ENCODE measurements at places on chromosomes 1 and 21. TPM values are rescaled to one million over a fixed set of nuclear protein-coding genes. Genes with fewer than 3 reads are reported as not detected.

POLR3C gene
- total RNA-seq = 32.8 TPM

C1orf74 gene
- total RNA-seq = 1.6 TPM

CD1D gene
- total RNA-seq = not detected

FAM131C gene
- 1.3 TPM for total RNA-seq

NBPF4 gene
- 0.51 TPM for total RNA-seq

CLCA4 gene
- not detected for total RNA-seq

UBE4B gene
- total RNA-seq = 36.5 TPM

LCE5A gene
- not detected for total RNA-seq

TMEM82 gene
- total RNA-seq = not detected

CLDN19 gene
- not detected for total RNA-seq

FCRLA gene
- not detected for total RNA-seq

SUSD4 gene
- total RNA-seq = 0.24 TPM

SPATA21 gene
- total RNA-seq = 0.12 TPM

DCST2 gene
- 0.29 TPM for total RNA-seq

C1QTNF12 gene
- 1.5 TPM for total RNA-seq

TNFRSF14 gene
- 263 TPM for total RNA-seq

KRTAP10-1 gene
- not detected for total RNA-seq

LCE6A gene
- not detected for total RNA-seq

TIE1 gene
- 0.25 TPM for total RNA-seq

KRTAP13-2 gene
- not detected for total RNA-seq

ARHGAP29 gene
- 0.07 TPM for total RNA-seq

SPRR1A gene
- not detected for total RNA-seq

IRF6 gene
- total RNA-seq = 0.15 TPM

C8B gene
- total RNA-seq = not detected

NTNG1 gene
- total RNA-seq = not detected

CIART gene
- 1.1 TPM for total RNA-seq

LCE3E gene
- total RNA-seq = not detected

B4GALT2 gene
- 16.1 TPM for total RNA-seq

CADM3 gene
- total RNA-seq = not detected

PLA2G2C gene
- total RNA-seq = 1.0 TPM

CD1E gene
- total RNA-seq = not detected

MYOG gene
- total RNA-seq = not detected

EMC1 gene
- total RNA-seq = 45.2 TPM

BSND gene
- not detected for total RNA-seq

SPATA1 gene
- 0.29 TPM for total RNA-seq

CD2 gene
- 495 TPM for total RNA-seq

CFAP107 gene
- total RNA-seq = not detected

TLCD4 gene
- total RNA-seq = not detected
